H54 (cell line): ENCODE measurements at places on chromosomes 7 and 10.

DNA sequence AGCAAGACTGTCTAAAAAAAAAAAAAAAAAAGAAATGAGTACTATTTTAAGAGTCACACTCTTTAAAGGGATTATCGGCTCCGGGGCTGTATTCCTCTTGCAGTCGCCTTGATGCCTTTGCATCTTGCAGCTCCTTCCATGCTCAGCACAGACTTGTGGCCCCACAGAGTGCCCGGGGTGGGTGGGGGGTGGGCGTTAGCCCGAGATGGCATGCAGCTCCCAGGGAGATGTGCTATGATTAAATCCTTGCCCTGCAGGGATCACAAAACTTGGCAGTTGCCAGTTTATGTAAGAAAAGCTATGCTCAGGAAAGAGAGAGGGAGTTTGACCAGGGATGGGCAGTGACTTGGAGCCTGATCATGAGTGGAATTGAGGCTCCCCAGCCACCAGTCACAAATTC is 81.9 kb downstream of the CCDC3 start:
- DNase-seq, result no peak

DNA sequence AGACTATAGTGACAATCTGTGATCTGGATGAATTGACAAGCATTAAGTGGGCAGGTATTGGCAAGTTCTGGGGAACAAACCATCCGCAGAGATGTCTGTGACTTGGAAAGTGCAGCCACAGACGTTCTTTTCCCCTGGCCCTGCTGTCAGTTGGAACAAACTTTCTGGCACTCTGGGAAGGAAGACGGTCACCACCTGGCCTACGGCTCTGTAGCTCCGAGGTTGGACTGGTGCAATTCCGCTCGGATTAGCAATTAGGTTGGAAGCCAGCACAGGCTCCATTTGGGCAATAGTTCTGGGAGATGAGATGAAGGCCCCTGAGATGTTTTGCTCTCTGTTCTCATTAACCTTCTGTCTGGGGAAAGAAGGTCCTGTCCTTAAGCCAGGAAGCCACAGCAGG is 437.5 kb downstream of the CALN1 start:
- DNase-seq, result no peak

DNA sequence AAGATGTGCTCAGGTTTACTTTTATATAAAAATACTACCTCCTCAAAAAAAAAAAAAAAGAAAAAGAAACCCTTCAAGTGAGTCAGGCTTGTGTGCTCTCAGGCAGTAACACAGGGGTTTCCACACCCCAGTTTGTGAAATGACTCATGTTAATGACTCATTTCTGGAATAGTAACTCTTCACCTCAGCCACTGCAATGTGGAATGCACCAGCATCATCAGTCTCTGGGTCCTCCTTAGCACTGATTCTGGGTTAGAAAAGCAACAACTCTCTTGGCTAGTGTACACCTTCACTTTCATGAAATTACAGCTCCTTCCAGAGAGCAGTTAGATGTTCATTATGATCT is 110.6 kb downstream of the EMX2 start:
- peak; percentile 79 for DNase-seq

- no peak for DNase-seq
These were observed 69.0 kb downstream of the PRSS58 start for GRCh38 chr7:142188846-142189245.

- DNase-seq, result no peak
These were observed 70.6 kb downstream of the FGFR2 start for GRCh38 chr10:121527690-121528089.

GRCh38 chr7:143042159-143042789 is 9.9 kb upstream of the OR6V1 start:
- DNase-seq, result no peak

DNA sequence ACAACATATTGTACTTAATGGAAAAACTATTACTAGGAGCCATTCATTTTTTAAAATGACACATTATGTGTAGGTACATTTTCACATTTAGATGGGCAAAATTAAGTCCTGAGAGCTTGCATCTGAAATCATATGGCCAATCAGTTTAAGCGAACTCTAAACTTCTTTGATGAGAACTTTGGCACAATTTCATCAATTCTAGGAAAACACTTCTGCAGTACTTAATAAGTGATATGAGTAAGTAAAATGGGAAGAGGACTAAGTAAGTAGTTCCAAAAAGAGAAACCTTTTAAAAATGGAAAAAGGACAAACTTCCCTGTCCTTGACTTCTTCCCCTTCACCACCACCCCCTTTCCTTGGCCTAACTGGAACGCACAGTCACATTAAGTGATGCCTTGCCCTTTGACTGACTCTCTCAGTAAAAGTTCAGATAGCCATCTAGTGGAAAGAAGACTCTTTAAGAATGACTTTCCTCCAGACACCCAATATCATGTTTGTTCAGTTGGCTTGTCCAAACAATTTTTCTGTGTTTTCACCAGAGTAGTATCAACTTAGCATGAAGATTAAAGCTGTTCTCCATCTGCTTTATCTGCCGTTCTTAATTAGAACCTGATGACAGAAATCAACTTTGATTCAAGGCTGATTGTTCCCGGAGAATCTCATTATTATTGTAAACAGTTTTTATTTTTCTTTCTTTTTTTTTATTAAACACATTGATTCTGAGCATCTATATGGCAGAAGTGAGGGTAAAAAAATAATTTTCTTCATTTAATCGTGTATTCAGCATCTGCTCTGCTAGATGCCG is 45.1 kb downstream of the CNNM2 start:
- DNase-seq, result no peak

GRCh38 chr7:79008786-79009185 is 444.7 kb downstream of the MAGI2 start:
- no peak for DNase-seq

DNA sequence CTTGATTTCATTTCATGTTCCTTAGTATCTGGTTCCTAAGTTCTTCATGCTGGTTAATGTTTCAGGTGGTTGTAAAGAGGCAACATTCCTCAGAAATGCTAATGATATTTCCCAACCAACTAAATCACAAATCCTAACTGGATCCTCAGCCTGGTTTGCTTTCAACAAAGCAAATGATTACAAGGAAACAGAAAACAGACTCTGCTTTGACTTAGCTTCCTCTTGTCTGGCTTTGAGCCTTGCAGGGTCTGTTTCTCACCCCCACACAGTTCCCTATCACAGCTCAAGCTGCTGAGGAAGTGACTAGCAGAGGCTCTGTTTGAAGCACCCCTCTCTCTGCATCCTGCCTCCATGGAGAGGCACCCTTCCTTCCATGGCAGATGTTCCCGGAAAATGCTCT is 130.2 kb upstream of the CTTNBP2 start:
- DNase-seq, result no peak

DNA sequence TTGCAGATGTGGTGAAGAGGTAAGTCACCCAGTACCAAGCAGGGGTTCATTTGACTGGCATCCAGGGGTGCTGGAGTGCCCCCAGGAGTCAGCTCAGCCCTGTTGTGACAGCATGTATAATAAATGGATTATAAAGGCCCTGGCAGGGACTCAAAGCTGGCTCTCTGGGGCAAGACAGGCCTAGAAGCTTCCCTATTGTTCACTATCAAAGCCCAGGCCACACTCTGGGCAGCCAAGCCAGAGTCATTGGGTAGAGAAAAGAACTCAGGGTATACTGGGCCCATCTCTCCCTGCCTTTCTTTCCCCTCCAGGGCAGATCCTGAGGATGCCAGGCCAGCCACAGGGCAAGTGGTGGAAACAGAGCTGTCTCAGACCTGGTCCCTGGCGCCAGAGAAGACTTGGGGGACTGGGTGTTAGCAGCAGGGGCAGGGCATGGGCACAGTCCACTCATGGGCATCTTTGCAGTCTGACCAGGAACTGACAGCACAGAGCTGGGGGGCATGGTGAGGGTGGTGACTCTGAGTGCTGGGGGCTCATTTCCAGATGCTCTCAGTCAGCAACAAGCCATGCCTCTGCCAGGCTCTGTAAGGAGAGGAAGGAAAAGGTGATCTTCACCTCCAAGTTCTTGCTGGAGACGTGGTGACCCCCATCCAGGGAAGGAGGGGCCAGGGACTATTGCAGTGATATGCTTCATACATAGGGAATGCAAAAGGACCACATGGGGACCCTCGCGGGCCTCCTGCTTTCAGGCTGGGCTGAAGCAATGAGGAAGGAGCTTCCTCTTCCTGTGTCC is 11.7 kb downstream of the RBP3 start:
- DNase-seq, result no peak

- DNase-seq, result no peak
These were observed 105.8 kb downstream of the BMPER start for GRCh38 chr7:34011017-34011695.

GRCh38 chr7:88635149-88635548 is 124.4 kb upstream of the ZNF804B start:
- DNase-seq, result no peak

GRCh38 chr10:95536017-95536416 is 25.2 kb downstream of the SORBS1 start:
- DNase-seq, result no peak

DNA sequence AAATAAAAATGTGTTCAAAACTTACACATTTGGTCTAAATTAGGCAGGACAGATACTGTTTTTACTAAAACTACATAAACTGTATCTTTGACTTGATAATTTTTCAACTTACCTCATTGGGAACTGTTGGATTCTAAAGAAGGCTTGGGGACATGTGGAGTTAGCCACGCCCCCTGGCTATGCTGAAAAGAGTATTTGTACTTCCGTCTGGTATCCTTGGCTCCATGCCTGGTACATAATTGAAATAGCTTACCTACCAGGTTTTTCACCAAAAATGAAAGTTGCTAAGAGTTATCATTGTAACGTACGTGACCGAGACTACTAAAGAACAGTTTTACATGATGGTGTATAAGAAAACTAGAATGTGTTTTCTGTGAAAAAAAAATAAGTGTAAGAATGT is 604.8 kb upstream of the IGFBP3 start:
- DNase-seq, result no peak

GRCh38 chr7:148481971-148482626 is 108.5 kb upstream of the C7orf33 start:
- DNase-seq, result no peak

DNA sequence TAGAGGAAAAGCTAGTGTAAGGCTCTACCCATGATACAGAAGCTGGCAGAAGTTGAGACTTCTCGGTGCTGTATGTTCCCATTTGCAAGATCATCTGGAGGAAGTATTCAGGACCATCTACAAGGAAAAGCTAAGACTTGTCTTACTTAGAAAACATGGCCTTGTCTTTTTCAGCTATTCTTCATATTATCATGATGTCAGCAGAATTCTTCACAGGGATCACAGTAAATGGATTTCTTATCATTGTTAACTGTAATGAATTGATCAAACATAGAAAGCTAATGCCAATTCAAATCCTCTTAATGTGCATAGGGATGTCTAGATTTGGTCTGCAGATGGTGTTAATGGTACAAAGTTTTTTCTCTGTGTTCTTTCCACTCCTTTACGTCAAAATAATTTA is 79.6 kb upstream of the SCIN start:
- DNase-seq, result no peak

- DNase-seq, result no peak
These were observed 98.0 kb downstream of the TMEM26 start for GRCh38 chr10:61355211-61355610.

GRCh38 chr7:149261316-149261828 is 624 bp upstream of the ZNF783 start:
- DNase-seq, result peak; percentile 63

DNA sequence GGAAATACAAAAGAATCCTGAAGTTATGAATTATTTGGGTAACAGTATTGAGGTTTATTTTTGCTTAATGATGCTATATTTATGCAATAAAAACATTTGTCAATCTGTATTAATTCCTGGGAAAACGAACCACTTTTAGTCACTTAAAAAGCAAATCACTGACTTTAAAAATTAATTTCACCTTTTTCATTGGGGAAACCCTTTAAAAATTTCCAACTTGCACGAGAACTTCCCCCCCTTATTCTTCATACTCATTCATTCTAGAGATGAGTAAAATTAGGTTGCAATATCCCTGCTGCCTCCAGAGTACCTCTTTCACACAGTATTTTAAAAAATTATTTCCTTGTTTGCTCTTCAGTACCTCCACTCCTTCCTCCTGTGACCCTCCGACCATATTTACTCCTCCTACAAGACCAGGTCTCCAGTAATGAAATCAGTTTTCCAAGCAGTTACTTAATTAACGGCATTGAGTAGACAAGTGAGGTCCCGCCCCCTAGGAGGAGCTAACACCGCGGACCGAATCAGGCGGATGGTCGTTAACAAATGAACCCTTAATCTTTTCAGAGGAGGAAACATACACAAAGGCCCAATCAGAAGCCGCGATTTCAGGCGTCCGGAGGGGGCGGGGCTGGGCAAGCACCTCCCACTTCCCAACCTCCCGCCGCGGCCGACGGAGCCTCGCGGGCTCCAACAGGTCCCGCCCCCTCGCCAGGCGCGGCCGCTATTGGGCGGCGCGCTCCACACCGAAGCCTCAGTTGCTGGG is 465 bp upstream of the TRIM24 start:
- peak; percentile 90 for DNase-seq

DNA sequence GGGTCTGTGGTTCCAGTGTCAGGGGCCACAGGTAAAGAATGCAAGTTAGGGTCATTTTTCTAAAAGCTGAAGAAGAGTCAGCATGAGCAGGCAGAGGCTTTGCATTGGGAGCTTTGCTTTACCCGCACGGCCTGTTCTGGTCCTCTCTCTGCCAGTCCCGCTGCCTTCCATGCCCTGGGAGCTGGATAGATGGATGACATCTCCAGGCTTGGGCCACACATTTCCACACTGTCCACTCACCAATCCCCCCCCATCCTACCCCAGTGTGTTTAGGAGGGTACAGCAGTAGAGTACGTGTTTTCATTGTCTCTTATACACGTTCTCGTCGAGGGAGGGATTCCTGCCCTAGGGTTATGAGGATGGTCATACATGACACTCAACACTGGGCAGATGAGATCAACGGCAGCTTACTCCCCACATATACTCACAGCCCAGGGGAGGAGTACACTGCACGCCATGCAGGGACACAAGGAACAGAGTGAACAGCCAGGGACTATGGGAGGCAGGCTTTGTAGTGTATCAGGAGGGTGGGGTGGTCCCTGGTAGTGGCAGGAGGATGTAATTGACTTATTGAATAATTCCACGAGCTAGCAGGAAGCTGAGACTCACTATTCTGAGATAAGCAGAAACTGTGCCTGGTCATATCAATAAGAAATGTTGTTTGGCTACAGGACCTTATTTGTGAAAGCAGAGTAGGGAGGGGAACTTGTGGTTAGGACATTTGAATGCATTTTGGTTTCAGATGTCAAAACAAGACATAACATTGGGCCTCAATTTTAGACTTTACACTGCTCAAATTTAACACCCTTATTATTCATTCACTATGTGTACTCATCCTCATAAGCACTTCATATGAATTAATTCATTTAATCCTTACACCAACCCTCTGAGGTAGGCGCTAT is 36.6 kb downstream of the PLPP4 start:
- DNase-seq, result no peak

DNA sequence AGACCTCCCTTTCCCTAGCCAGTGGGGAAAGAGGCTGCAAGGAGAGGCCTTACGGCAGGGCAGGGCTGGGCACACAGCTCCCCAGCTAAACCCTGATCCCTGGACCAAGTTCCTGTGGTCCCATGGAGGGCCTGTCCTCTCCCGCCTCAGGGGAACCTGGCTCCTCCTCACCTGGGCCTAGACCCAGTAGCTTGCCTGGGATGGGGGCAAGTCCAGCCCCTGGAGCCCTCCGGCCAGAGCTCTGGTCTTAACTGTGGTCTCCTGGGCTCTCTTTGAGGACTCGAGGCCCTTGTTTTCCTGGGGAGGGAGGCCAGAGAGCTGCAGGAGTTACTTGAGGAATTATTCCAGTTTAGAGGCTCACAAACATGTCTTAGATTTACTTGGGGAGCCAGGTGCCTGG is 1.5 kb downstream of the ZP3 start:
- no peak for DNase-seq
